ENCODE measurements at places on chromosomes 4 and X.

- DNase-seq, result no peak
Observed at GRCh38 chr4:35315419-35315818, 928.9 kb downstream of the ARAP2 start.

DNA sequence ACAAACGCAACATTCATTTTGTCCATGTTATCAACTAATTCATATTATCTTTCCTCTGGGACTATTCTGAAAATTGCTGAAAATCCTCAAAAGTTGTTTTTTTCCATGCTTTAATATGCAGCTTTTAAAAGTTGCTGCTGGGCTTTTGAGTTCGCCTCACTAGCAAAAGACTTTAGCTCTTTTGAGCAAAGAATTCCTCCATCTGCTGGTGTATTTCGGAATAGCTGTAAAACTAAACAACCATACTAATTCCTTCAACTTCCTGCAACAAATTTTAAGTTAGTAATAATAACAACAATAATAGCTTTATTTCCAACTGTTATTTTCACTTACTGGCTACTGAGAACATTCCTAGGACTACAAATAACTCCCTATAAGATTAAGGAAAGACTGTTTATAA, 124.5 kb upstream of the PLAC1 start:
- DNase-seq, result no peak

- DNase-seq, result no peak
Observed at GRCh38 chr4:18227880-18228279, 206.3 kb upstream of the LCORL start.

DNA sequence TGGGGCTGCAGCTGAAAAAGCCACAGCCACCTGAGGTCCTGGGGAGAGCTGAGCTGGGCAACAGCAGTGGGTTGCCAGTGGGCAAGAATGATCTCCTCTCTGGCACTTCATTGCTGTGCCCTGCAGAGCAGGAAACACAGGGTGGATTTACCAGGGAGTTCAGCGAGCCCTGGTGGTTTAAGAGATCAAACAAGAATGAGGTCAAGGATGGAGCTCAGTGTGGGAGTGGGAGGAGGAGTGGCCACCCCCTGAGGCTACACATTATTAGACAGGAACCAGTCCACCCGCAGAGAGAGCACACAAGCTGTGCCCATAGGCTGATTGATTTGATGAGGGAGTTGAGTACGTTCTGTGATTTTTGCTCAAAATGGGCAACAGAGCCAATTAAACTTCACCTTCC, 47.3 kb downstream of the FRMPD3 start:
- no peak for DNase-seq

GRCh38 chrX:5842601-5843000, 386.1 kb downstream of the NLGN4X start:
- DNase-seq, result no peak

GRCh38 chr4:68954126-68954525, 2.5 kb upstream of the UGT2A3 start:
- no peak for DNase-seq

DNA sequence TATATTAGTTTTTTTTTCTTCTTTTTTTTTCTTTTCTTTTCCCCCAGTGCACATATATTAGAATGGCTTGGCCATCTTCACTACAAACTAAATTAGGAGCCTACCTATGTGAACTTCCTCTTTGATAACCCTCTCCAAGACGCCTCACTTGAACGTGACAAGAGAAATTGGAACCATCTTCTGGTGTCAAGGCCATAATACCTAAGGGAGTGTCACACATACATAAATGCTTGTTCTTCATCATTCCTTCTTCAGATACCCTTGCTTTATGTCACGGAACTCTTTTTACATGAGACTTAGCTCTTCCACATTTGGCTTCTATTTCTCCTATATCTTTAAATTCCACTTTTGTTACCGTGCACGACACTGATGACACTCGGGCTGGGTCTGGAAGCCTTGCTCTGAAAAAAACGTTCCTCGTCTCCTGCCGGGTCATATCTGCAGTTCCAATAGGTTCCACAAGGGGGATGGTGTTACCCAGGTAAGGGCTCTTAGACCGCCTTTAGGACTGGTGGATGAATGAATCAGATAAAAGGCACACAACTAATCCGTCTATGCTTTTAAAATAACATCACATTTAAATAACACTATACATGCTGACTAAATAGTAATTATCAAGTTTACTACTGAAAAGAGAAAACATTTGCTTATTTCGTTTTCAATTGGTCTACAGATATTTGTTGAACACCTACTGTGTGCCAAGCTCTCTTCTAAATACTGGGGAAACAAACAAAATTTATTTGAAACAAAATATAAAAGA, 19.9 kb downstream of the DGAT2L6 start:
- peak; percentile 47 for DNase-seq

DNA sequence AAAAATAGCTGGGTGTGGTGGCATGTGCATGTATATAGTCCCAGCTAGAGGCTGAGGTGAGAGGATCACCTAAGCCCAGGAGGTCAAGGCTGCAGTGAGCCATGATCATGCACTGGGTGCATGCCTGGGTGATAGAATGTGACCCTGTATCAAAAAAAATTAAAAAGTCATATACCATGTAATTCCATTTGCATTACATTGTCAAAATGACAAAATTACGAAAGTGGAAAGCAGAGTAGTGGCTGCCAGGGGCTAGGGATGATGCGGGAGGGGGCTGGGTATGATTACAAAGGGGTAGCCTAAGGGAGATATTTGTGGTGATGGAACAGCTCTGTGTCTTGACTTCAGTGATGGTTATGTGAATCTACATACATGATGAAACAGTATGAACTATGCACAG, 97.8 kb downstream of the KDR start:
- DNase-seq, result no peak

DNA sequence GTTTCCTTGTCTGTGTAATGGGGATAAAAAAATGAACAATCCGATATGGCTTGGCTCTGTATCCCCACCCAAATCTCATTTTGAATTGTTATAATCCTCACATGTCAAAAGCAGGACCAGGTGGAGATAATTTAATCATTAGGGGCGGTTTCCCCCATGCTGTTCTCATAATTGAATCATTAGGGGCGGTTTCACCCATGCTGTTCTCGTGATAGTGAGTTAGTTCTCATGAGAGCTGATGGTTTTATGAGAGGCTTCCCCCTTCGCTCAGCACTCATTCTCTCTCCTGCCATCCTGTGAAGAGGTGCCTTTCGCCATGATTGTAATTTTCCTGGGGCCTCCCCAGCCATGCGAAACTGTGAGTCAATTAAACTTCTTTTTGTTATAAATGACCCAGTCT, 633.5 kb downstream of the RAPGEF2 start:
- no peak for DNase-seq

- DNase-seq, result no peak
Observed at GRCh38 chrX:41781500-41781899, 57.5 kb downstream of the GPR82 start.

- DNase-seq, result peak; percentile 64
Observed at GRCh38 chrX:39491548-39492297, 606.0 kb downstream of the BCOR start.

DNA sequence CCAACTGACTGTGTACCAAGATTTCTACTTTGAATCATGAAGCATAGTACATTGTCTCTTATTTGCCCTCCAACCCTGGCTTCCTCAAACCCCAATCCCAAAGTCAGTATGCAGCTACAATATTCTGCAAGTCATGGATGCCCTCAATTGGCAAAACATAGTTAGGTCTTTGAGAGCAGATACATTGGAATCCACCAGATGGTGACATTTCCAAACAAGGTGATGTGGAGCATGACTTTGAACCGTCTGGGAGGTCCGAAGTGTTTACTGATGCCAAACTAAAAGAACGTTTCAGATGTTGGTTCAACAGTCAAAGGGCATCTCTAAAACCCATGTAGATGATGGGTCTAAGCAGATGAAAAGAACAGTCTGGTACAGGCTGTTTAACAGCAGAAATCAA, 43.7 kb upstream of the FRMD7 start:
- DNase-seq, result no peak

GRCh38 chr4:165439981-165440380, 61.2 kb downstream of the CPE start:
- DNase-seq, result no peak

DNA sequence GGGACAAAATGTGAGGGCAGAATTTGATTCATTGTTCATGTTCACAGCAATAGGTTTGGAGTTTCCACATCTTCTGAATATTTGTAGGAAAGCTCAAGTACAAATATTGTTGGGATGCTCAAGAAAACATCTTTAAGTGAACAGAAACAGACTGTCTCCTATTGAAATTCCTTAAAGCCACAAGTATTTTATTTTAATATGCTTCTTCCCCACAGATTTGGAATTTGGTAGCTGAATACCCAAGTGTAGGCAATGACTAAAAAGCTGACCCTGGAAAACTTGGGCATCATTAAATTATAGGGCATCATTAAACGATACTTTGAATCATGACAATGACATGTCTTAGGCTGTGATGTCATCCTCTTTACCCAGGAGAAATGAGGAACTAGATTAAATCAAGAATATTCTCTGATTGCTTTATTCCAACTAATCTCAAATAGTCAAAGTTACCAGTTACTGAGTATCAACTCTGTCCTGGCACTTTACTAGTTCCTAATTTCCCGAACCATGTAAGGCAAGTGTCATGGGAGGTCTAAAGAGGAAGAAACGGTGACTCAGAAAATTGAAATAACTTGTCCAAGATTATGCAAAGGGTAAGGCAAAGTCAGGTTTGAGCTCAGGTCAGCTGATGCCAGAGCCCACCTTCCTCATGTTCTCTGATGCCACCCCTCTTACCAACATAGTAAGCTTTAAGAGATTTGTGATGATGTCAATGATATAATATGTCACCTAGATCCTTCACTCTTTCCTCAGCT, 223.1 kb upstream of the LEF1 start:
- no peak for DNase-seq

DNA sequence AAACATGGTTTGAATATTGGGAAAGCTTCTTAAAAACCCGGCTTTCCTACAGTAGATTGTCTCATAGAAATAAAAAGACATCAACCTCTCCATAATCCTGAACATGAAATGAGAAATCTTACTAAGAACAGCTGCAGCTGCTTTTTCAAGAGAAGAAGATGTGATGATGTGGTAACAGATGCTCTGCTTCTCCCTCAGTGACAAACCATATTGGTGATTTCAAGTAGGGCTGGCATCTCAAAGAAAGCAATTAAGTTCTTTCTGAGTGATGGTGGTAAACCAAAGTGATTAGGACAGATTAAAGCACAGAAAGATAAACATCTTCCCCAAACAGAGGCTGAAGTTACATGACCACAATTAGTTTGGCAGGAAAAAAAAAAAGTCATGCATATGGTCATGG, 1477.7 kb downstream of the RAPGEF2 start:
- no peak for DNase-seq

GRCh38 chrX:113868711-113869110, 715.2 kb upstream of the HTR2C start:
- DNase-seq, result no peak

- no peak for DNase-seq
Observed at GRCh38 chr4:154738426-154738825, 5.4 kb upstream of the LRAT start.

DNA sequence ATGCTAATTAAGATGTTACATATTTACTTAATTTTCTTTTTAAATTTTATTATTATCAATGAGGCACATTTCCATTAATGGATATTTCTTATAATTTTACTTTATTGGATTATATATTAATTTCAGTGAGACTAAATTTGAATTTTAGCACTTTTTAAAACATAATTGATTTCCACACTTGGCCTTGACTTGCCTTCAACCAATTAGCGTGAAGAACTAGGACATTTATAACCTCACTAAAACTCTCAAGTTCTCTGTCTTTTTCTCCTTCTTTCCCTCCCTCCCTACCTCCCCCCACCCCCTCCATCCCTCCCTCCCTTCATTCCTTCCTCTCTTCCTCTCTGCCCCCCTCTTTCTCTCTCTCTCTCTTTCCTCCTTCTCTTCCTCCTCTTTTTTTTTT, 1618.1 kb downstream of the C4orf33 start:
- no peak for DNase-seq

GRCh38 chr4:2796849-2797544, 4.1 kb downstream of the SH3BP2 start:
- no peak for DNase-seq

DNA sequence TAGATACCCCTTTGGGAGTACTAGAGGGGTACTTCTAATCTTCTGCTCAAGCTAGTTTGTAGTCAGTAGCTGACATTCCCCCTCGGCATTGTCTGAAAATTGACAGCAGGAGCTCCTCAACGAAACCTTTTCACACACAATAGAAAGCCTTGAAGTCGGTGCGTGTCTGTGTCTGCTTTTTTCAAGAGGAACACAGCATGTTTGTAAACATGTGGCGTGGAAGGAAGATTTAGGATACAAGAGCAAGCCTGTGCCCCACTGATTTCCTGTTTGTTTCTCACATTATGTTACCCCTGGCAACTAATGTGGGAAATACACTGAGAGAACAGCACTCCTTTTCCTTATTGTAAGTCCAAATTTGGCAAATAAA, 252.6 kb downstream of the ANKRD50 start:
- DNase-seq, result no peak

GRCh38 chrX:23952984-23953907, 45.4 kb downstream of the CXorf58 start:
- DNase-seq, result peak; percentile 18

DNA sequence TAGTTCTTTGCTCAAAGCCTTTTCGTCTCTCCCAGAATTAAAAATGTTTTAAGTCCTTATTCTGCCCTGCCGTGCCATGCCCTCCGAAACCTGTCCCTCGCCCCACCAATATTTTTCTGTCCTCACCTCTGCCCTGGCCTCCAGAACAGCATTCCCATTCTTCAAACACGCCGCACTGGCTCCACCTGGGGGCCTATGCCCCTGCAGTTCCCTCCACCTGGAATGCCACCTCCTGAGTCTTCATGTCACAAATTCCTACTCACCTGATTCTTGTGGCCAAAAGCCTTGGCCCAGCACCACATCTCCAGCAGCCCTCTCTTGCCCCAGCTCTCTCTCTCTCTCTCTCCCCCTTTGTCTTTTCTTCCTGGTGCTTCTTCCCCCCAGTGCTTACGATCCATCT, 91.6 kb downstream of the APBB2 start:
- DNase-seq, result no peak

DNA sequence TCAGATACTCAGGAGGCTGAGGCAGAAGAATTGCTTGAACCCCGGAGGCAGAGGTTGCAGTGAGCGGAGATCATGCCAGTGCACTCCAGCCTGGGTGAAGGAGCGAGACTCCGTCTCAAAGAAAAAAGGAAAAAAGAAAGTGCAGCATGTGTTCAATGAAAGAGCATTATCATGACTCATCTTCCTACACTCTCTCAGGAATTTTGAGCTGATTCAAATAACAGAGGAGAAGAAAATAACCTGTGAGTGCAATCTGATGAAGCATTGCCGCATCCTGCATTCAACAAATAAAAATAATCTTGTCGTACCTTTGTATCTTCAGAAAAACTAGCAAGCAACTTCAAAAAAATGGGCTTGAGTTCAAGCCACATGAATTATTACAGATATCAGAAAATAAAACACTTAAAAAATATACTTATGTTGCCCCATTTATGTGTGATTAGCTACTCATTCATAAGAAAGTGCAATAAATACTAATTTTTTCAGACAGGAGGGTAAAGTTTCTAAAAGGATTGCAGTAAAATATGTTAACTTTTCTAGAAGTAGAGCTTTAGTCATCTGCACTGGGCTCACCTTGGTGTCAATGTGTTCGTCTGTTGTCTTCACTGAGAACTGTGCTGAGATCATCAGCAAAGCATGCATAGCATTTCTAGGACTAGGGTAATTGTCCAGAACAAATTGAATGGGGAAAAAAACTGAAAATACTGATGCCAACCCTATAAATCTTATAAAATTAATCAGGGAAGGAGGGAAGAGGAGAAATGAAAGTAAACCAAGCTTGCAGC, 90.4 kb upstream of the VCX3B start:
- no peak for DNase-seq

All from CD4-positive, alpha-beta T cell treated with Interleukin-1 beta for 1 hour (primary cell).